Stimulated activated CD4-positive, alpha-beta T cell treated with anti-CD3 and anti-CD28 coated beads, Interleukin-12 subunit alpha, Interleukin-12 subunit beta, amount 100 ng/mL, for 48 hours (primary cell): ENCODE measurements at places on chromosomes 7 and 10.

DNA sequence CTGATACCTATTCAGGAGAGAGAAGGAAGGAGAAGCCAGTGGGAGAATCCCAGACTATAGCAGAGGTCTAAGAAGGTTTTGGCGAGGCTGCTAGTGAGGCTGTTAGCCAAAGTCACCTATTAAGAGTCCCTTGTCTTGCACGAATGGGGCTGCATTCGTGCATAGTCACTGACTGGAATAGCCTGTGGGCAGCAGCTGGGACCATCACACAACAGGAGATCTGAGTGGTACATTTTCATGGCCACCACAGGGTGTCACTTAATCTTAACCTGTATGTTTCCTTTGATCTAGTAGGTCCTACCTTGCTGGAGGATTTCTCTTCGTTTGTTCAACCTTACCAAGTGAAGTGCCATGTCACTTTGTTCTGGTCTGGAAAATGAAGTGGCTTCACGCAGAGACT, 319.9 kb downstream of the BMPER start:
- no peak for DNase-seq

DNA sequence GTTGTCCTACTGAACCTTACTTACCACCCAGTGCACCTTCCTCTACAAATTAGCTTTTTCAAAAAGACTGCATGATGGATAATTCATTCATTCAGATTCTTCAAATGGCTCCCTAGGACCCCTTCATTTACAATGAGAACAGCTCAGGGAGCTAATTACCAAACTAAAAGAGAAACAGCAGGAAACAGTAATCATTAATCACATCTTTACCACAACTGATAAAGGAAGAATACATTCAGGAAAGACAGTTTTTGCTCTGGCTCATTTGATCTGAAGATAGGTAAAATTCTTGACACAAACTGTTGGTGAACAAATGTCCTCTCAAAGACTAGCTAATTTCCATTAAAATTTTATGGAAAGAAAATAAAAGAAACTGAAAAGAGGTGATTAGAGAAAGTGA, 1652.7 kb upstream of the LRRTM3 start:
- DNase-seq: no peak

DNA sequence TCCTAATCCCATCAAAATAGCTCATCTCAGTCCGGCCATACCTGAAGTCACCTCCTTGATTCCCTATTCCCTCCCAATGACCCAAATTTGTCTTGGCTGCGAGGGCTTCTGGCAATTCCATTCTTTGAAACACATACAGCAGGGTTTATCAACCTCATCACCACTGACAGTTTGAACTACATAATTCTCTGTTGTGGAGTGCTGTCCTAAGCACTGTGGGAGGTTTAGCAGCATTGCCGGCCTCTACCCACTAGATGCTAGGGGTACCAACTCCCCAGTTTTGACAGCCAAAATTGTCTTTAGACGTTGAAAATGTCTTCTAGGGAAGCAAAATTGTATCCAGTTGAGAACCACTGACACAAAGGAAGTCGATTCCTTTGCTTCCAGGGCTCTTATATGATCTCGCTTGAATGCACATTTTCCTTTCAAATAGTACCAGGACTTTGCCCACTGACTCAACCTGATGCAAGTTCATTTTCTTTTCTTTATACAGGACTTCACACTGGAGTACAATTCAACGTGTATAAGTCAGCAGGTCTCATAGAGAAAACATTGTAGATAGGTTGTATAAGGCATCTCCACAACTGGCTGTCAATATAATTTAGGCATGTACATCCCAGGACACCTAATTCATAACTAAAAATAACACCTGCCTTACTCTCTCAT, 133.3 kb downstream of the STRA8 start:
- DNase-seq: no peak

- no peak for DNase-seq
Measured at GRCh38 chr7:49974035-49974434, 119.0 kb downstream of the ZPBP start.

GRCh38 chr10:84156768-84157167, 16.8 kb upstream of the GPR15LG start:
- DNase-seq: peak; percentile 32

- no peak for DNase-seq
Measured at GRCh38 chr7:121904120-121904519, 31.2 kb downstream of the PTPRZ1 start.

DNA sequence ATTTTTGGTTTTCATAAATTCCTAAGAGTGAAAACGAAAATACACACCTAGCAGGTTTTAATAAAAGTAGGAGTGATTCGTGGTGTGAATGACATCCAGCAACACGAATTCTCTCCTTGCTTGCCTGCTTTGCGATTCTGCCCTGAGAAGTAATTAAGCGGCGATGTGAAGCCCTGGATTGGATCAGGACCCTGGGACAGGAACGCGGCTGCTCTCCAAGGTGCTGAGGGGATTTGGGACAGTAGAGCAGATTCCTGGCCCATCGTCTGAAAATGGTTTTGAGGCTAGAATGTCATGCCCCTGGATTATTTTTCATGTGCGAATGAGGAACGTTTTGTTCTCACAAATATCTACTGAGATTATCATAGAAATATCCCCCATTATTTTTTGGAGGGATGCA, 7.8 kb downstream of the NPS start:
- DNase-seq: no peak

GRCh38 chr10:103114876-103115275, 78.2 kb downstream of the NT5C2 start:
- DNase-seq: no peak

DNA sequence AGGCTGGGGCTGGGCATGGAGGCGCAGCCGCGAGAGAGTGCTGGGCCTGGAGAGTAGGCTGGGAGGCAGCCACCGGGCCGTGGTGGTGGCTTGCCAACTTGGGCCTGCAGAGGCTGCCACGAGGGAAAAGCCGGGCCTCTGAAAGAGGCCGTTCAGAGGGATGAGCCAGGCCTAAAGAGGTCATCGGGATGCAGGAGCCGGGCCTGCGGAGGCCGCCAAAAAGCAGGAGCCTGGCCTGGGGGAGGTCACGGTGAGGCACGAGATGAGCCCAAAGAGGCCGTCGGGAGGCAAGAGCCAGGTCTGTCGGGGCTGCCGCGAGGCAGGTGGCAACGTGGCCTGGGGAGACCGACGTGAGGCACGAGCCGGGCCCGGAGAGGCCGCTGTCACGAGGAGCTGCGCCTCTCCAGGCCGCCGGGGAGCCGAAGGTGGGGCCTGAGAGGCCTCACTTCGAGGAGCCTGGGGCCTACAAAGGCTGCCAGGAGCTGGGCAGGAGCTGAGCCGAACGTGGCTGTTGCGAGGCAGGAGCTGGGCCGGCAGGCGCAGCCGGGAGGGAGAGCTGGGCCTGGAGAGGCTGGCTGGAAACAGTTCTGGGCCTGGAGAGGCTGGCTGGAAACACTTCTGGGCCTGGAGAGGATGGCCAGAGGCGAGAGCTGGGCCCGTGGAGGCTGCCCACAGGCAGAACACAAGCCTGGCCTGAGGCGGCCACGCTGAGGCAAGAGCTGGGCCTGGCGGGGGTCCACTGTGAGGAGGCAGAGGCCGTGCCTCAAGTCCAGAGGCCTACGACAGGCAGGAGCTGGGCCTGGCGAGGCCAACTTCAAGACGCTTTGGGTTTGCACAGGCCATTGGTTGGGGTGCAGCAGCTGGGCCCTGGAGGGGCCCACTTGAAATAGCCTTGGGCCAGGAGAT, 24.6 kb downstream of the MDH2 start:
- DNase-seq: no peak

DNA sequence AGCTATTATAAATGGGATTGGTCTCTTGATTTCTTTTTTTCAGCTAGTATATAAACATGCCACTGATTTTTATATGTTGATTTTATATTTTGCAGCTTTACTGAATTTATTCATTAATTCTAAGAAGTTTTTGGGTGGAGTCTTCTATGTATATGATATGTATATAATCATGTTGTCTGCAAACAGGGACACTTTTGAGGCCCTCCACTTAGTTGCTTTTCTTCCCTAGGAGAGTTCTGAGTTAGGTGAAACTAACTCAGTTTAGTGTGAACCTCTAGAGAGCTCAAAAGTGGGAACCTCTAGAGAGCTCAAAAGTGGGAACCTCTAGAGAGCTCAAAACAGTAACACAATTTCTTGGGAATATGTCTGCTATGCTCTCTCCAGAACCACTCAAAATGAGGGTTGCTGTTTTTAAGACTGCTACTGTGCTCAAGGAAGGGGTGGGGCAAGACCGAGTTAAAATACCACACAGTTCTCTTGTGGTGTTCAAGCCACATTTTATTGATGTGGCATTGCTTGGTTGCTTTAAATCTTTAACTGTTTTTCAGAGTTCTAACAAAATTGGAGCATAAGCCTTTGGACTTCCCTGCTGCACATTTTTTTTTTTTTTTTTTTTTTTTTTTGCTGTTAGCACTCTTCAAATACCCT, 13.2 kb downstream of the CCDC7 start:
- DNase-seq: no peak

- no peak for DNase-seq
Measured at GRCh38 chr10:51961401-51961800, 262.0 kb upstream of the CSTF2T start.

GRCh38 chr10:116722736-116723427, 19.5 kb downstream of the HSPA12A start:
- no peak for DNase-seq

DNA sequence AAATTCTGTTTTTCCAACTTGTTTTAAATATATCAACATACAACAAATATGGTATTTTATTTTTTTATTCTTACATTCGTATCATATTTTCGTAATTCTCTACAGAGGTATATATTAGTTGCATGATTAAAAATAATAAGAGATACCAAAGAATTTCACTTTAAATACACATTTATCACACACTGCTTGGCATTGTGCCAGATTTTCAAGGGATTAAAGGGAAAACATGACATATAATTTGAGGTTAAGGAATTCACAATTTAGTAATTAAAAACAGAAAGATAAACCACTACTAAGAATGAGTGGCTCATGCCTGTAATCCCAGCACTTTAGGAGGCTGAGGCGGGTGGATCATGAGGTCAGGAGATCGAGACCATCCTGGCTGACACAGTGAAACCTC, 484.7 kb upstream of the SORCS1 start:
- DNase-seq: no peak

GRCh38 chr10:83023662-83024061, 1115.6 kb upstream of the GHITM start:
- DNase-seq: no peak

GRCh38 chr7:102849079-102849478, 63.7 kb upstream of the LRRC17 start:
- DNase-seq: no peak

DNA sequence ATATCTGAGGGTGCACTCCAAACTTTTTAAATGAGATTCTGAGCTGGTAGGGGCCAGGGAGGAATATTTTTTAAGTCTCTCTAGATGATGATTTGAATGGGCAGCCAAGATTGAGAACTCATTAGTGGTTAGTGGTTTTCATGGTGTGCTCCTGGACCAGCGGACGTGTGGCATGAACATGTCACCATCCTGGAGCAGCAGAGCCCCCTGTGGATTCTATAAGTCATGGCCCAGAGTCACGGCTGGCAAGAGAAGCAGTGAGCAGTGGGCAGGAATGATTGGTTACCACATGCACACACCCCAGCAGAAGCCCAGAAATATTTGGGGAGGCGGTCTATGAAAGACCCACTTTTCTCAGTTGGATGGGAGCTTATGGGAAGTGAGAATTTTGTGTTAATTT, 21.2 kb upstream of the UCN3 start:
- no peak for DNase-seq

- DNase-seq: no peak
Measured at GRCh38 chr7:28815928-28816373, 142.2 kb downstream of the TRIL start.

DNA sequence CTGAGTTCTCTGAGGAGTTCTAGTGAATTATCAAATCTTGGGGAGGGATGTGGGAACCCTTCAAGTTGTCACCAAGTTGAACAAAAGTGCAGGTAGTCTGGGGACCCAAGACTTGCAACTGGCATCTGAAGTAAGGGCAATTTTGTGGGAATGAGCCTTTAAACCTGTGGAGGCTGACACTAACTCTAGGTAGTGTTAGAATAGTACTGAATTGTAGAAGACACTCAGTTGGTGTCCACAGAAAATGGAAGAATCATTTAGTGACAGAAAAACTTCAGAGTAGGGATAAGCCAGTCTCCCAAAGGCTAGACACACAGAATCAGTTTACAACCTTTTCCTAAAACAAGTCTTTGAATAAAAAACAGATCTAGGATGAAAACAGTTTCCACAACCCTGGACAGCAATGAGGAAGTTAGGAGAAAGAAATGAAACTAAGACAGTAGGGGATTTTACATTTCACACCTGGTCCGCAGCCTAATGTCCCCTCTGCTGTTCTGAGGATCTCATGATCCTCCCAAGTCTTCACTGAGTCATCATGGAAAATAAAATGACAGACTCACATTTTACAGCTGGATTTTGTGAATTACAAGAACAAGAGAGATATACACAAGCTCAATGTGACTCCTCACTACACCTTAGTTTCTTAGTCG, 23.0 kb upstream of the ING3 start:
- no peak for DNase-seq

- no peak for DNase-seq
Measured at GRCh38 chr10:10734356-10735064, 283.2 kb upstream of the CELF2 start.

- no peak for DNase-seq
Measured at GRCh38 chr7:34220506-34221185, 315.3 kb downstream of the BMPER start.

GRCh38 chr10:34658934-34659333, 156.2 kb downstream of the PARD3 start:
- DNase-seq: no peak

DNA sequence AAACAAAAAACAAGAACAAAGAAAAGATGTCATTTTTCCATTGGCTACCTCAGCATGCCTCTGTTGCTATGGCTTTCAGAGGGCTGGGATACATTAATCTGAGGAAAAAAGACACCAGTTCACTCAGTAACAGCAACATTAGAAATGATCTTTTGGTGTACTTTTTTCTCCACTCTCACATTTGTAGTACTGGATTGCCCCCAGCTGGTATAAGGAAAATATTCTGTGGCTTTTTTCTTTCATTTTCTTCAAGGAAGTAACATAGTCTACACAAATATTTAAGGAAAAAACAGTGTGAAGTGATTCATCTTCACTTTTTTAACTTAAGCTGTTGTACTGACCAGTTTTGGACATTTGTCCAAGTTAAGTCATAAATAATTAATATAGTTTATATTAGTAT, 482.3 kb downstream of the SORCS1 start:
- DNase-seq: no peak

DNA sequence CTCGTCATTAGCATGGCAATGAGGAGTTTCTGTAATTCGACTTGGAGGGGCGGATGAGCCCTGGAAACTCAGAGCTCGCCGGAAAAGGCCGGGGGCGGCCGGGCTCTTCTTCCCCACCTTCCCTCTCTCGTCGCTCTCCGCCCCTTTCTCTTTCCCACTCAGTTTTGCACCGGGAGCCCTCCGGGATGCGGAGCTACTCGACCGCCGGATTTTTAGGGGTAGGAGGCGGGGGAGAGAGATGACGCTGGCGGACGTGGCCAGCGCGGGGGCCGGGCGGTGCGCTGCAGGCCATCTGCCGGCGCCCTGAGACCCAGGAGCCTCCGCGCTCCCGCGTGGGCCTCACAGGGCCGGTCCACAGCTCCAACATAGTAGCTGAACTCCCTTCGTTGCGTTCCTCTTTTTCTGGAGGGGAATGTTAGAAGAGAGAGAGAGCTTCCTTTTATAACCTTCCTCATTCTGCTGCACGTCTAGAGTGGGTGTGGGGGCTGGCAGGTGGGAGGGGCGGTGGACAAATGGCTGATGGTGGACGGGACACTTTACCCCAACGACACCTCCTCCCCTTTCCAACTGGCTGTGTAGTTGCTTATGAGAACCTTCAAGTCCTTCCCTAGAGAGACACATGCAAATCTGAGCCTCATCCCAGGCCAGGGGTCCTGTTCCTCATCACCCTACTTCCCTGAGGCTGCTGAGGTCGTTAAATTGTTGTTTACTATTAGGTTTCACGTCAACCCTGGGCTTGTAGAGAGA, 1.1 kb upstream of the HOXA1 start:
- no peak for DNase-seq
